ENCODE measurements at places on chromosomes 4 and X. TPM values are rescaled to one million over a fixed set of nuclear protein-coding genes. Genes with fewer than 3 reads are reported as not detected.

The FOXP3 gene
- 1.0 TPM for polyA plus RNA-seq

- DNase-seq = no peak
Measured at GRCh38 chr4:103207673-103208072, 9.5 kb upstream of the CENPE start.

GRCh38 chr4:96131186-96131585 is 291.3 kb downstream of the PDHA2 start:
- DNase-seq = no peak

DNA sequence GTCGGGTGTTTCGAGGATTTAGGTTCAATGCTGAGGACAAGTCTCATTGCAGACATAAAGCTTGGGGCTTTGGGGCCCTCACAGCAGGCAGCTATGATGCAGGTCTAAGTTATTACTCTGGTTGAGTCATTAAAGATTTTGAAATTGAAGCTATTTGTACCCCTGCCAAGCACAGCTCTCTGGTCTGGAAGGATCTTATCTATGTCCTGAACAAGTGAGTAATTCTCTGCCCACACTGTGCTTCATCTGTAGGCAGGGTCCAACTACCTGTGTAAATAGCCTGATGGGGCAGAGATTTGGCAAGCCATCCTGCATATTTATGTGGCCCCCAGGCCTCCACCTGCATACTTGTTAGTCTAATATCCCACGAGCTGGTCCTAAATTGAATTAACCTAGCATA is 41.4 kb upstream of the MAGEA4 start:
- DNase-seq = no peak
